ENCODE measurements at places on chromosomes 5 and 9.

DNA sequence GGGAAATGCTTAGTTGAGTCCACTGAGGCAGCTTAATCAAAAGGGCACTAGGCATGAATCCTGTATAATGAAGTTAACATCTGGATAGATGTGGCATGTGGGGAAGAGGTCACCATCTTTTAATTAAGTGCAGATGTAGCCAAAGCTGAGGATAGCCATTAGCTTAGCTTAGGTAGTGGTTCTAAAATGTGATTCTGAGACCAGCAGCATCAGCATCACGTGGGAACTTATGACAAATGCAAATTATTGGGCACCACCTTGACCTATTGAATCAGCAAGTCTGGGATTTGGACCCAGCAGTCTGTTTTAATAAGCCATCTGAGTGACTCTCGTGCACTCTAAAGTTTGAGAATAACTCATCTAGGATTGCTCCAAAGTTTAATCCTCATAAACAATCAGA lies 63.8 kb downstream of the SNCAIP start:
- DNase-seq = no peak

DNA sequence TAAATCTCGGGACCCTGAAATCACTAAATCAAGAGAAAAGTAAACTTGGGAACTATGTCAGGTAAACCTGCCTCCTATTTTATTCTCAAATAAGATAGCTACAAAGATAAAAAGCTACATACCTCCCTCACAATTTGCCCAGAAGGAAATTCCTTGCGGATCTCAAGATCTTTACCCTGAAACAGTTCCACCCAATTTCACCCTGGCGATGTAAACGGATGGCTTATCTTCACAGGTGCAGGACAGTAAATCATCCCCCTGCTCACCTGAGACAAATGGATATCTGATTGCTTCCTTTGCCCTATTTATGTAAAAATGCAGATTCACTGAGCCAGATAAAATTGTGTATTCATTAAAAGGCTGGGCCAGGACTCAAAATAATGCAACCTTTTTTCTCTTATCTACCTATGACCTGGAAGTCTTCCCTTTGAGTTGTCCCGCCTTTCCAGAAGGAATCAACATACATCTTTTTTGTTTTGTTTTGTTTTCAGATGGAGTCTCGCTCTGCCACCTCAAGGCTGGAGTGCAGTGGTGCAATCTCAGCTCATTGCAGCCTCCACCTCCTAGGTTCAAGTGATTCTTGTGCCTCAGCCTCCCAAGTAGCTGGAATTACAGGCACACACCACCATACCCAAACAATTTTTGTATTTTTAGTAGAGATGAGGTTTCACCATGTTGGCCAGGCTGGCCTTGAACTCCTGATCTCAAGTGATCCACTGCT lies 13.8 kb downstream of the TMEM267 start:
- no peak for DNase-seq

DNA sequence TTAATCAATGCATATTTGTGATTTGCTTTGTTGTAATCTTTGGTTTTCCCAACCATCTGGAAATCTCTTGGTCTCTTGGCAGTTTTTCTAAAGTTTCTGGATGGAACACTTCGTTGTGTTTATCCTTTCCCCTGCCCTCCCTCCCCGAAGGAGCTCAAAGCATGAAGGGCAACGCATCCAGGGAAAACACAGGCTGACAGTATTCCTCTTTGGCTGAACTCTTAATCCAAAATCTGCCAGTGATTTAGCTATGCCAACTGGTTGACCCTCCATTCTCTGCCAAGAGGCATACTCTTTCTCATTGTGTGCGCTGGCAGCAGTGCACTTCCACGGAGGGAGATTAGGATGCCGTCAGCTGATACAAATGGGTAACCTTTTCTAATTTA lies 20.5 kb downstream of the ZBTB34 start:
- no peak for DNase-seq

GRCh38 chr5:170570476-170570875 lies 66.7 kb downstream of the KCNIP1 start:
- DNase-seq = no peak

GRCh38 chr5:159768243-159768642 lies 148.0 kb upstream of the ADRA1B start:
- no peak for DNase-seq

- DNase-seq = no peak
Observed at GRCh38 chr5:145198525-145199260, 636.4 kb downstream of the PRELID2 start.

DNA sequence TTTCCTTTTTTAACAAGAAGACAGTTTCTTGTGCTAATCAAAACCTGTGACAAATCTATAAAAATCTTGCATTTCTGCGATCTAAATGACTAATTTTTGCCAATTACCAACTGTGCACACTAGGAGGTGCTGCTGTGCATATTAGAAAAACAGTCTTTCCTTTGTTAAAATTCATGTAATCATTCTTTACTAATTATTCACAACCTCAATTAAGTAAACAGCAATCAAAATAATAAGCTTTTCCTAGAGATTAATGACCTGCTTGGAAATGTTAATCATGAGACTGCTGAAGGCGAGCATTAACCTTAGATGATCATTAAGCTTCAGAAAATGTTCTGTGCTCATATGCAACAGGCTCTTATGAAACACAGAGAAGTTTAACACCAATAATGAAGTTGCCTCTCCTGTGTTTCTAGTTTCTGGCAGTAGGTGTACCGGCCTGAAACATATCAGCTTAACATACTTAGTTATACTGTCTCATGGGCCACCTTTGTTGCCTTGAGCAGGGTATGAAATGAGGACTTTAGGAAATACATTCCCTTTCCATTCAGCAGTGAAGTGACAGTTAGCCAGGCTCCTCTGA lies 17.7 kb downstream of the RFESD start:
- peak; percentile 4 for DNase-seq

DNA sequence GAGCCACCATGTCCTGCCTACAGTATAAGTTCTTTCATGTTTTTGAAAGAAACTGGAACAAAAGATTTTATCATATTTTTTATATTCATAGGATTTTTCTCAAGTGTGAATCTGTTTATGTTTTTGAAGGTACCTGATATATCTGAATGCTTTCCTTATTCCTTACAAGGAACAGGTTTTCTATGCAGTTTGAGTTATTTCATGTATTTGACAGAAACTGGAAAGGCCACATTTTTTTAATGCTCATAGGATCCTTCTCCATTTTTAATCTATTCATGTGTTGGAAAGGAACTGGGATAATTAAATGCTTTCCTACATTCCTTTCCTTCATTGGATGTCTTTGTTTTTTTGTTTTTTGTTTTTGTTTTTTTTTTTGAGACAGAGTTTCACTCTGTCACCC lies 15.7 kb upstream of the FBXW2 start:
- no peak for DNase-seq

- DNase-seq = no peak
Observed at GRCh38 chr5:54753034-54753433, 232.4 kb downstream of the ESM1 start.
